Activated T-cell treated with anti-CD3 and anti-CD28 coated beads for 24 hours (primary cell): ENCODE measurements at places on chromosomes 11 and 22.

DNA sequence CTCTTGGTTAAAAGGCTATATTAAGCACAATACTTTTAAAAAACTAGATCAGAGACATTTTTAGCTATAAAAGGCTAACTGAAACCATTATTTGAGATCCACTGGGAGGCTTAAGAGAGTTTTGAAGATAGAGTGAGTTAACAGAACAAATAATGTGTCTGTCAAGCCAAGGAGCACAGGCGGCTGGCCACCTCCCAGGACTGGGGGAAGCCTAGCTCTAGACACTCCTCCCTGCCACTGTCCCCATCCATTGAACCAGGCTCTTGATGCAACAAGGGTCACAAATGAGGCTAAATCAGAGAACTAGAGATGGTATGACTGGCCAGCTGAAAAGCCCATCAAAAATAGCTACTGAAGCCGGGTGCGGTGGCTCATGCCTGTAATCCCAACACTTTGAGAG is 63.0 kb downstream of the C22orf31 start:
- DNase-seq = no peak

DNA sequence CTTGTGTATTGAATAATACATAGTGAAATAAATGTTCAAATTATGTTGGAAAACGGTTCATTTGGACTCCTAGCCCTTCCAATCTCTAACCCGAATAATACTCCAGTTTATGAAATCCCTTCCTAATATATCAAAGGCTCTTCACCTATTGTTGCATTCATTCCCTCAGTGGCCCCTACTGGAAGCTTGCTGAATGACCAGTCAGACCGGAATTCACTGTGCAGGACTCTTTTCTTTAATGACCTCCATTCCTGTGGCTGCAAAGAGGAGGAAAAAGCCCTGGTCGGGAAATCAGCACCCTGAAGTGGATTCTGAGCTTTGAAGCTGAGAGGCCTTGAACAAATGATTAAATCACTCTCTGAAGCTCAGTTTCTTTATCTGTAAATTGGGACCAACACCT is 19.1 kb upstream of the RCN1 start:
- DNase-seq = no peak

DNA sequence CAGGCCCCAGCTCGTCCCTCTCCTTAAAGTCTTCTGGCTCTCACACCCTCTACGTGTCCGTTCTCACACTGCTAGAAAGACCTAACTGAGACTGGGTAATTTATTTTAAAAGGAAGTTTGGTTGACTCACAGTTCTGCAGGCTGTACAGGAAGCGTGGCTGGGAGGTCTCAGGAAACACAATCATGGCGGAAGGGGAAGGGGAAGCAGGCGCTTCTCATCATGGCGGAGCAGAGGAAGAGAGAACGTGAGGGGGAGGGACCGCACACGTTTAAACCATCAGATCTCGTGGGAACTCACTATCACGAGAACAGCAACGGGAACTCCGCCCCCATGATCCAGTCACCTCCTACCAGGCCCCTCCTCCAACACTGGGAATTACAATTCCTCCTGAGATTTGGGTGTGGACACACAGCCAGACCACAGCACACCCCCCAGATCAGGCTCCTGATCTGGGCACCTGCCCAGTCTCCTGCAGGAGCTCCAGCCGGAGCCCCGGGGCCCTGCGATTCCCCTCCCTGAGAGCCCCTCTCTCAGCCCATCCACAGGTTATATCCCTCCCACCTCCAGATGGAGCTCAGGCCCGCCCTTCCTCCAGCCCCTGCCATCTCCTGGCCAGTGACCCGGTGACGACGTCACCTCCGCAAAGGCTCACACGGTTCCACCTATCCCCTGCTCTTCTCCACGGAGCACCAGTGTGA is 170.2 kb downstream of the BRD1 start:
- peak; percentile 72 for DNase-seq

GRCh38 chr11:134513585-134514120 is 101.6 kb upstream of the B3GAT1 start:
- no peak for DNase-seq

DNA sequence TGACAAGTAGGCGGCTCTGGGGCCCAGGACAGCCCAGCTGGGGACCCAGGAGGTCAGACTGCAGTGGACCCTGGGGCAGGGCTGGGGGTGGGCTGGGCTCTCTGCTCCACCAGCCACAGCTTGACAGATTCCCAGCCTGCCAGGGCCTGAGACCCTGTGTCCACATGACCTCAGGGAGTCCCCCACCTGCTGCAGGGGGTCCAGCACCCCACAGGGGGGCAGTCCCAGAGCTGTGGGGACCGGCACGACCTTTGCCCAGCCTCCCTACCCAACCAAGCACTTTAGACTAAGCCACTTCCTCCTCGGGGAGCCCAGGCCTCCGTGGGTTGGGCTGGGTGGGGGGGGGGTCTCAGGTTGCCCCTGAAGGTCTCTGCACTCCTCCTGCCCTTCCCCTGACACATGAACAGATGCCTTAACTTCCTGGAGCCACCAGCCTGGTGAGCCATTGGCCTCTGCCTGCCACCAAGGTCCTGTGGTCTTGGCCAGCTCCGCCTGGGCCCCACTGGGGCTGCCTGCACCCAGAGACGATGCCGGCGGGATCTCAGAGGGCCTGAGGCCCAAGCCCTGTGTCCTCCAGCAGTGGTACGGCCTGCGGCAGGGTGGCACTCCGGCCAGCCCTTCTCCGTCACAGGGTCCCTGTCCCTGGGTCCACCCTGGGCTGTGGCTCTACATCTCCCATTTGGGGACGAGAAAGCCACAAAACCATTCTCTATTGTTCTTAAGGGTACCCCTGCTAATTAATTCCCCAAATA is 3.4 kb downstream of the CCDC188 start:
- no peak for DNase-seq

DNA sequence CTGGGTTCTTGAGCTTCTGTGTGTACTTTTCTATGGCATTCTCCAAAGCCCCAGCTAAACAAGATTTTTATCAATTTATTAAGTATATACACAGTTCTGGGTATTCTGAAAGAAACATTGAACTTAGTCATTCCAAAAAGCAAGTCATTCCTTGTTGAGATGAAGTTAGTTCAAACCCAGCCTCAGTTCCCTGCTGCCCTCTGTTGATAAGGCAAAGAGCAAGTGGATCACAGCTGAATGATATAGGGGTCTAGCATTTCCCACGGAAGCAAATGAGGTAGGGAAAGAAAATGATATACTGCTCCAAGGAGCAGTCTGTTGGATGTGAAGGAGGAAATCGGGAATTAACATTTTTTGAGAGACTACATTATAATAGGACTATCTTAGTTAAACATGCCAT is 841.8 kb upstream of the TENM4 start:
- no peak for DNase-seq

GRCh38 chr11:118877487-118878162 is 6.1 kb upstream of the CXCR5 start:
- DNase-seq = no peak

DNA sequence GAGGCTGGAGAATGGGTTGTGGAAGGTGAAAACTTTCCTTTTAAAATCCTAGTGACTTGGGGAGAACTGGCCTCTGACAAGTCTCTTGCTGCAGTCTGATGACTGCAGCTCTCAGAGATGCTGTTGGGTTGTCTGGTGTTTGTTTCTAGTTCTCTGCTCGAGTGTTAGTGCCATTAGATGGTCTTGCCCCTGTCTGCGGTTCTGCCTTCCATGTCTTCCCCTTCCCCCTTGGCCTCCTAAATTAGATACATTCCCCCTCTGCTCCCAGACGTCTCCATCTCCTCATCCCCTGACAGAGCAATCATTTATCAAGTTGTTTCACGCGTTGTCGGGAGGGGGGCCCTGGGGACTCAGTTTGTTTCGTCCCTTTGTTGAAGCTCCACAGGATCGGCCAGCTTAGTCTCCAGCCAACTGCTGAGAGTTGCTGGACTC is 67.7 kb downstream of the CECR2 start:
- DNase-seq = no peak

DNA sequence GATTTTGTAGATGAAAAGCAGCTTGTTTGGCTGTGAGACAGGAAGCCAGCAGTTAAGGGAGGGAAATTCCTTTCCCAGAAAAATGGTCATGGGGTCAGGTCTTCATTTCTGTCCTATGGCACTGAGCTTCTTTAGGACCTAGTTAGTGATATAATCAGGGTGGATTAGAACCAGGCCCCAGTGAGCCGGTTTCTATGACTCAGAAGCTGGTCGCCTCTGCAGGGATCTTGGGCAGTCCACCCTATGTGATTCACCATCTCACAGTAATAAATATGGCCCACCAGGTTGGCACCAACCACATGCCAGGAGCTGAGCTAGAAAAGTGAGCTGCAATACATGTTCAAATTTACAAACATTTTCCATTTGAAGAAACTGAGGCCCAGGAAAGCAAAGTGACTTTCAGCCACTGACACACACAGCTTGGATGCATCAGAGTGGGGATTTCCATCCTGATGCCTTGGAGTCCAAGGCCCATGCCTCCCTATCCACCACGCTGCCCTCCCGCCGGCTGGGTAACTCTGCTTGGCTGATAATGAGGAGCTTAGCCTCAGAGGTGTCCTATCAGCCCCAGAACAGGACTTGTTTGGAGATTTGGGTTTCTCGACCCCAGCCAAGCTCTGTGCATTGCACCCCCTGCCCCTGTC is 42.0 kb downstream of the CD82 start:
- no peak for DNase-seq

- DNase-seq = no peak
These were observed 573.7 kb upstream of the ANO3 start for GRCh38 chr11:25758145-25758661.

- no peak for DNase-seq
These were observed 112.6 kb upstream of the LUZP2 start for GRCh38 chr11:24384240-24384639.

- no peak for DNase-seq
These were observed at the start of gene SCN3B for GRCh38 chr11:123654566-123655081. Gene SCN3B, minus strand, starts transcription at chr11:123654624. Its CDS starts 823 bp downstream, at chr11:123653801.

DNA sequence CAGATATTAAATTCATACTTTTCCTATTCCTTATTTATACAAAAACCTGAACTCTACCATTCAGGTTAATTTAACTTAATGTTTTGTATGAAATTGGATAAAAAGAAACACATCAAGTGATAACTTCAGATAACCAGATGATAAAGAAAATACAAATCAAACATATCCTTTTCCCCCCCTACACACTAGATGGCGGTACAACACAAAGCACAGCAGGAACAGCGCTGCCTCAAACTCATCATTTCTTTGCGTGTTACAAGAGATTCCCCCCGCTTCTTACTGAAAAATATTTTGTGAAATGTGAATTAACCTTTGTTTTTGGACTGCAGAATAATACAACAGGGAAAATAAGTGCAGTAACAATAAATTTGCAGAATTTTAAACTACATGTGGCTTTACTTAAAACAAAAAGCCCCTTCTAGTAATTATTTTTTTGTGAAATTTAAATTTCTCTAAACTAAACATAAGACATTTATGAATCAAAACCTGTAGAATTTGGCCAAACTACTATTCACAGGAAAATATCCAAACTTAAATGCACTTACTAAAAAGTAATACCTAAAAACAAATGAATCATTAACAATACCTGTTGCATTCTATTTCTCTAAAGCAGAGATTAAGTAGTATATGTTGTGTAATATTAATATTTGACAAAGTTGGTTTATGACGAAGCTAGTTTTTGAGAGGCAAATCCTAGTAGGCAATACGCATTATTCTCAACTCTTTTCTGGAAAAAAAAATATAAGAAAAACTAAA is 74.4 kb downstream of the ARHGAP32 start:
- DNase-seq = peak; percentile 25

- no peak for DNase-seq
These were observed 21.8 kb downstream of the ARFGAP2 start for GRCh38 chr11:47154616-47155570.

DNA sequence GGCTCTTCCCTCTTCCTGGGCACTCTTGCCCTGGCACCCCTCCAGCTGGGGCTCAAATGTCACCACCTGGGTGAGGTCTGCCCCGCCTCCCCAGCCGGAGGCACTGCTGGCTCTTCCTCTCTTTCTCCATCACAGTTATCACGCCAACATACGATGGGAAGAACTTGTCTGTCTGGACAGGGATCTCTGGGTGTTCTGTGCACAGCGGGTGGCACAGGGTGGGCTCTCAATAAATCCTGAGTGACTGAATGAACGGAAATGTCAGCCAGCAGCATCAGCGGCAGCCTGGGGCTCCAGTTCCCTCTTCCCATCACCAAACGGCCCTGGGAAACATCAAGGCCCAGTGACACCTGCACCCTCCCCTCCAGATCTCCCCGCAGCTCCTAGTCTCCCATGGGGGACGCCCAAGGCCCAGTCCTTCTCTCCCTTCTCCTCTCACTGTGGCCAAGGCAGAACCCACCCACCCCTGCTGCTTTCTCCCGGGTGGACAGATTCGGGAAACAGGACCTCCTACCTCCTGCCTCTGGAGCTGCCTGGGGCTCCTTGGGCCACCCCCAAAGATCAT is 440 bp upstream of the SLC25A45 start:
- DNase-seq = no peak

DNA sequence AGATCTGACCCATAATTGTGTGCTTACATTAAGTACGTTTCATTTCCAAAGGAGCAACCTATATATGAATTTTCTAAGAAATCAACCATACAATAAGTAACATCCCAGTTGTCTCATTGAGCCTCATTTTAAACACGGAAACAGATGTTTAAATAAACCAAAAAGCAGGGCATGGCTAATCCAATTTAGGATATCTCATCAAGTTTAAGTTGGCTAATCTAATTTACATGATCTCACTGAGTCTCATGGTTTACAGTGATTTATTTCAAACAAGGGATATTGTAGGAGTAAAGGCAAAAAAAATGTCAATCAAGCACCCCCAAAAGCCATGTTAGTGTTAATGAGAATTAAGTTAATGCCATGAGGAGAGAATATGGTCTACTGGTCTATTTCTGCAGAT is 499.8 kb upstream of the CCDC90B start:
- DNase-seq = no peak

DNA sequence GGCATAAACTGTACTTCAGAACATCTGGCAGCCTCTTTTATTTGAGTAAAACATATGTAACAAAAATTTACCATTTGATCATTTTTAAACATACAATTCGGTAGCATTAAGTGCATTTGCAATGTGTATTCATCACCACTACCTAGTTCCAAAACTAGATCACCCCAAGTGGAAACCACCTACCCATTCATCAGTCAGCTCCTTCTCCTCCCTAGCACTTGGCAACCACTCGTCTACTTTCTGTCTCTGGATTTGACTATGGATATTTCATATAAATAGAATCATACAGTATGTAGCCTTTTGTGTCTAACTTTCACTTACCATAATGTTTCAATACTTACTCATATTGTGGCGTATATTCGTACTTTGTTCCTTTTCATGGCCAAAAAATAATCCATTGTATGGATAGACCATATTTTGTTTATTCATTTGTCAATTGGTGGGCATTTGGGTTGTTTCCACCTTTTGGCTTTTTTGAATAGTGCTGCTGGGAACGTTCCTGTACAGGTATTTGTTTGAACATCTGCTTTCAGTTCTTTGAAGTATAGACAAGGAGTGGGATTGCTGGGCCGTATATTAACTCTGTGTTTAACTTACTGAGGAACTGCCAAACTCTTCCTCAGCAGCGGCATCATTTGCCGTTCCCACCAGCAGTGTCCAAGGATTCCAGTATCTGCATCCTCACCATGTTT is 27.2 kb upstream of the ADORA2A start:
- DNase-seq = no peak

GRCh38 chr11:23143022-23143421 is 282.7 kb upstream of the CCDC179 start:
- DNase-seq = no peak
